Stimulated activated CD8-positive, alpha-beta memory T cell treated with anti-CD3 and anti-CD28 coated beads, Interleukin-4, amount 100 ng/mL, for 24 hours (primary cell): ENCODE measurements at places on chromosomes 2 and 18.
A peak's percentile ranks its signal among the peaks of the same experiment; 100 is the strongest.

GRCh38 chr18:48866028-48866733, 84.6 kb downstream of the SMAD7 start:
- no peak for DNase-seq

GRCh38 chr18:21761471-21762115, 21.0 kb downstream of the MIB1 start:
- no peak for DNase-seq

DNA sequence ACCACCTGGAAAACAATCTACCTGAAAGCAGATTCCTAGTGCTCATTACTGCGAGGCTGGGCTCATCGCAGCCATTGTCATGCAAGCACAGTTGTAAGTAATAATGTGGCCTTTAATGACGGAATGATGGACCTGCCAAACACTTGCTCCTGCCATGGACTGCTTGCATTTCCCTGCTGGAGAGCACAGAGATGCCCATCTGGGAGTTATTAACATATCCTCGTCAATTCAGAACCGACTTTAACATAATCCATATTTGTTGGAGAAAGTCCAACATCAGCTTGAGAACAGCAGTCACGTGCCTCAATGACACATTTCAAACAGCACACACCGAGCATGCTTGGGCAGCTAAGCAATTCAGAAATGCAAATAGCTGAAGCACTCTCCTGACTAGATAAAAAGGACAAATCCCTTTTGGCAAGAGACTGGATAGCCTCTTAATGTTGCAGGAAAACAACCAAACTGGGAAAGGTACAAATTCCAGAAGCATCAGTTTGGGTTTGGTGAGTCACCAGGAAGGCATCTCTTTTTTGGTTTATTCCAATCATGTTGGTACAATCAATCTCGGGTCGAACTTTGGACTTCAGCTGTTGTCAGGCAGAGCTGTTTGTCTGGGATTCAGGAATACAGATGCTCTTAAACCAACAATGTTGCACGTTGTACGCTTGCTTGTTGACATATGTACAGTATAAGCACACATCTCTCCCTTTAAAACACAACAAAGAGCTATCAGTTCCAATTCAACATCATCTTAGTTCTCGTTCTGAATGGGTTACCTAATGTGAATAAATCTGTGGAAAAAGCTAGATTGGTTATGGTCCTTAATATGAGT, 395.8 kb downstream of the LNPK start:
- no peak for DNase-seq

GRCh38 chr18:12836551-12836950, 47.5 kb downstream of the PTPN2 start:
- DNase-seq = no peak

DNA sequence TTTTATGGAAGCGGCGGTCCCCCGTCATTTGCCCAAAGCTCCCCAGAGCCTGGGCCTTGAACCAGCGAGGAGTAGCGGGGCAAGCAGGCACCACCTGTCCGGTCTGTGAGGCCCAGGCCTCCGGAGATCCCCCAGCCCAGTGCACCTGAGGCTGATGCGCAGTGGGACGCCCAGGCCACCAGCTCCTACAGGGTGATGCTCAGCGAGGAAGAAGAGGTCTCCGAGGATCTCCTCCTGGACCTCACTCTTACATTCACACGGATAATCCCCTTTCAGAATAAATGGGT, 220.2 kb downstream of the NDUFA10 start:
- DNase-seq = no peak

DNA sequence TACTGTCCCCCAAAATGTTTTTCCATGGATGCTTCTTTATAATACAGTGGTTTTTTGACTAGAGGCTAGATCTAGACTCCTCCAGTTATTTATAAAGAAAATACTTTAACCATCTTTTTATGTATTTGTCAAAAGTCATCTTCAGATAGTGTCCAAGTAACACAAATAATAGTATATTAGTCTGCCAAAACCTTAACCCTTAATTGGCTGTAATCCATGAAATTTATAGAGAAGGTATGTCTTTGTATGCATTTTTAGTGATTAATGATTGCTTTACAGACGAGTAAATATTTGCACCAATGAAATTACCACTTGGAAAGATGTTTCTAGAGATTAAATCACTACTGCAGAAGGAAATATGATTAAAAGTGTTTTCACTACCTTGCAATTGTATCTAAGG, 451.8 kb upstream of the NRXN1 start:
- DNase-seq = no peak

GRCh38 chr2:172735582-172736423, at the start of gene RAPGEF4:
TSS of gene RAPGEF4 (plus strand) at chr2:172735845. CDS start at chr2:172735984, 139 bp downstream.
- no peak for DNase-seq

DNA sequence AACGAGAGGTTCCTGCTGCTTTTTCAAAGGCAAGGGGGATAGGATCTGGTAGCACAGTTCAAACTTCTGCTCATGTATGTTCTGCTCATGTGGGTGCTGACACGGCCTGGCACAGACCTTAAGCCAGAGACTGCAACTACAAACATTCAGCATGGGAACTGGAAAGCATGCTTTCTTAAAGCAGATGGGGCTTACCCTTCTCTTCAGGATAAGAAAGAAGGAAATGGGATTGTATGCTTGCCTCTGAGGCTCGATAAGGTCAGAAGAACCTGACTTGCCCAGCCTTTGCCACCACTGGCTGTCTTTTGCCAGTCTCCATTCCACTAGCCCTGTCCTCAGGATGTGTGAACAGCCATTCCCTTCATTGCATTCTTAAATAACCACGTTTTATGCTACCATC, 10.7 kb downstream of the DOCK10 start:
- no peak for DNase-seq

- no peak for DNase-seq
Measured at GRCh38 chr18:69357590-69357989, 43.1 kb upstream of the DOK6 start.

DNA sequence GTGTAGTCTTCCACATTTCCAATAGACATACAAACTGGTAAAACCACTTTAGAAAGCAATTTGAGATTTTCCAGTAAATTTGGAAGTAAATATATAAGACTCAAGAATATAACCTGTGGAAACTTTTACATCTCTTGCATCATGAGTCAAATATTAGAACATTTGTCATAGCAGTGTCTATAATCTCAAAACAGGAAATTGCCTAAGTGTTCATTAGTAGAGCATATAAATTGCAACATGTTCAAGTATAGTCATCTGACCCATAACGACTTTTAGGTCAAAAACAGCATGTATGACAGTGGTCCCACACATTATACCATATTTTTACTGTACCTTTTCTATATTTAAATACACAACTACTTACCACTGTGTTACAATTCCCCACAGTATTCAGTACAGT, 555.9 kb upstream of the VRK2 start:
- DNase-seq = no peak

DNA sequence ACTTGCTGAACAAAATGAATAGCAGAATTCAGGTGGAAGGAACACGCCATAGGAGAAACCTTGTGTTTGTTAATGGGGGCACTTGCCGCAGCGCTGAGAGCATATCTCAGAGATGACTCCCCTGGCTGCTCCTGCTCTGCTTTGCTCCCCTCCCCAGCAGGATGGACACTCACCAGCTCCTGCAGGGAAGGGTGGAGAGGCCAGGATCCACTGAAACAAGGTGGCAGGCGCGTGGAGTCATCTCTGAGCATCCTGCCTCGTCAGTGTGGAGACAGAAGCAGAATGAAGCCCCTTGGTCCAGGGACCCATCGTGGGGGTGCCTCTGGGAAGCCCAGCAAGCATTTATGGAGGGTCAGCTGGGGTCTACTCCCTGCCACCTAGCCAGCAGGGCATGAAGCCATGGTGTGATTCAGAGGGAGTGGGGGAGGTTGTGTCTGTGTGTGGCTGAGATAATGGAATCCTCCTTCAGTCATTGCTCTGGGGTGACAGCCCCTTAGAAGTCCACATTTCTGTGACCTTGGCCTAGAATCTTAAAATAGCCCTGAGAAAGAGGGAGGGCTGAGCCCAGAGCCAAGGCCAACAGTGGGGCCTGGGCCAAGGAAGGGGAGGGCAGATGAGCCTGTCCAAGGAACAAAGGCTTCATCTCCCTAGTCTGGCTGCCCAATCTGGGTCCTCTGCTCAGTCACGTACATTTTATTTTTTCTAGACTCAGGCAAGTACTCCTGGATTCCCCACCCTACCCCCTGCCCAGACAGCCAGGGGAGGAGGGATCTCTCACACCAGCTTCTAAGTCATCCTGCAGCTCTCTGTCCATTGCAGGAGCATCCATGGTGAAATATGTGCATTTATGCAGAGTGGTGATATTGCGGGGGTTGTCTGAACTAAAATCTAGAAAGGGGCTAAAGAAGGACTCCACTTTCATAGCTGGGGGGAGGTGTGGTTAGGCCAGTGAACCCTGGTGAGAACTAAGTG, 215.4 kb downstream of the ZBTB7C start:
- no peak for DNase-seq

- no peak for DNase-seq
Measured at GRCh38 chr18:79507546-79508480, 112.1 kb downstream of the NFATC1 start.

DNA sequence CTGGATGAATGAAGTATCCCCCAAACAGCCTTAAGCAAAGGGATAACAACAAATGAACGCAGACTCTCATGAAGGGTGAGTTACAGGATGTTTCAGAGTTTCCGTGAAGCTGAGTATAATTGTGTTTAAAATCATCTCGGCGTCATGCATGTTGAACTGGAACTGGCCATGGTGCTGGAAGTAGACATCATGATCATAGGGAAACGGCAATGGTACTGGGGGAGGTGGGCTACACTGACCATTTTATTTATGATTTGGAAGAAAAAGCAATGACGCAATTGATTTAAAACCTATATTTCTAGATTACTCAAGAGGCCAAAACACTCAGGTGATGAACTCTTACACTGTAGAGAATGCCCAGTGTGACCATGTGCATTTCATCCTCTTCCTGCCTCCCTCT, 387.9 kb upstream of the MYT1L start:
- no peak for DNase-seq

DNA sequence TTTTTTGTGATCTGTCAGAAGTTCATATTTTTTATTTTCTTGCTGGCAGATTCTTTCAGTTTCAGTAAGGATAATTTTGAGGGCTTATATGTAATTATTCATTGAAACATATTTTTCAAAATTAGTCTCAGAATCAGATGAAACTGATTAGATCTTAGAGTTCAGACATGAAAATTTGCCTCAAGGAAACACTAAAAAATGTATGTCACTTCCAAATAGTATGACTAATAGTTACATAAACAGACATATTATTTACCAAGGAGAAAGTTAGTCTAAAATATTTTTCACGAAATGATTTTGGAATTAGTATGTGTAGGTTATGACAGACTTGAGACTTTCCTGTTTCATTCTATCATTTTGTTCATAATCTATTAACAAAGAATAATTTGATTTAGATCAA, 628.6 kb downstream of the CCDC85A start:
- no peak for DNase-seq

- DNase-seq = no peak
Measured at GRCh38 chr2:170461889-170462288, 253.2 kb upstream of the SP5 start.

- no peak for DNase-seq
Measured at GRCh38 chr2:118061135-118061955, 26.9 kb upstream of the INSIG2 start.

DNA sequence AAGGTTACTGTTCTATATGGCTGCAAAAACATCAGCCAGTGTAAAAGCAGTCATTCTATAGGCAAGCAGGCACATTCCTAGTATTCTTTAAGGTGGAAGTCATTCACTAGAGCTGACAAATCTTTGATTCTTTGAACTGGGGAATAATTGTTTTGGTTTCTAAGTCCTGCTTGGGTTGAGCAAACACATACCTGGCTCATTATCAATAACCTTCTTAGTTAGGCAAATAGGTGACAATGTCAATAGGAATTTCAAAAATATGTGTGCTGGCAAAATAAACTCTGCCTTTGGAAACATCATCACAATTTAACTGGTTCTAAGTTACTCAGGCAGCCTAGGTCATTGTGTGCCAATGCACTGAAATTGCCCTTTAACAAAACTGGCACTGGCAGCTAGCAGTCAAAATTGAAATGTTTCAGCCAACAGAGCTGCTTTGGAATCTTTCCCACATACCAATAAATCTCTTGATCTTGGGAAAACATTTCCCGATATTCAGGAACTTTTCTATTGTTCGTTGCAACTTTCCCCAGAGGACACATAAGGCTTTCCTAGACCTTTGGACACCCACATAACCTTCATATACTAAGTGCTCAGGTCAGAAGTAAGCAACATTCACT, 402.0 kb upstream of the MMADHC start:
- no peak for DNase-seq

GRCh38 chr18:80171054-80171872, 62.2 kb downstream of the ADNP2 start:
- peak; percentile 39 for DNase-seq

DNA sequence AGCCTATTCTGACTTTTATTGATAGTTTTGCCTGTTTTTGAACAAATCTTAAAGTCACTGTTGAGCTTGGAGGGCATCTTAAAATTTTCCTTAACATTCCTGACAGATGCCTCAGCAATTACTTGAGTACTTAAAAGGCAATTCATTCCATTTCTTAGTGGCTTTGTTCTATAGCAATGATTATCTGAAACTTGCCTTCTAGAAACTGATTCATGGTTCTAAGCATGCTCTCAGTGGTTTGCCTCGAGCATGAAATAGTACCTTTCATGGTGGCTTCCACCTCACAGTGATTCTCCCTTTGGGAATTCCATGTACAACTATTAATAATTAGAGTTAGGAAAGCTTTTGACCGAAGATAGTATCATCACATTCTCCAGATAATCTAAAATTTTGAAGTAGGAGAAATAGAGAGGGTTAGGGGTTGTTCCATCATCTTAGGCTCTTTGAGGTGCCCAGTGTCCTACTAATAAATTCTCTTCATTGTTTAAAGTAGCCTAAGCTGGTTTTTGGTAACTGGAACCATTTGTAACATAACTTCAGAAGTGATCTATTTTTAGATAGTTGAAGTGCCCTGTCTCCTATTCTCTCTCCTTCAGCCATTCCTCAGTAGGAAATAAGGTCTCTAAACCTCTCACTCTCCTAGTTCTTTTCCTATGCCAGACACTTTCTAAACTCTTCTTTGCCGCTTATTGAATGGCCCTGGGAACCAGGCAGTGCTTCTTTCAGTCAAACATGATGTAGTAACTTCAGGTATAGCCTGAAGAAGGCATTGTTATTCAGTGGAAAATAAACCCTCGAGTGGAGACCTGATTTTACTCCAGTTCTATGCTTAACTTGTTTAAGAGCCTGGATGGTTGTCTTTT, 156.1 kb downstream of the HAUS1 start:
- DNase-seq = no peak

- no peak for DNase-seq
Measured at GRCh38 chr2:176664478-176664877, 395.2 kb downstream of the MTX2 start.

DNA sequence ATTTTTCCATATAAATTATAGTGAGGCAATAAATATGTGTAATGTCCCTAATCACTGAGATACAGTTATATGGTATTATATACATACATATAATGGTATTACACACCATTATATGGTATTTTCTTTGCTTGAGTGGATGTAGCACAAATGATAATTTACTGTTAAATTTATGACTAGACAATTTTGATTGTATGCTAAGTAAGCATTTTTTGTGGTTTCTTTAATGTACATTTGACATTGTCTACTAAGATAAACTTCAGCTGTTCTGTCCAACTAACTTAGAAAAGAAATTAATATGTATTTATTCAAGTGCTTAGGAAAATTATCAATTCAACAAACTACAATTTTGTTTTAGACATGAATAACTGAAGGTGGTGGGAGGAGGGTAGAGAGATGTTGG, 122.6 kb downstream of the SCN3A start:
- DNase-seq = no peak
